Left renal pelvis (tissue), 4 donors: ENCODE measurements at places on chromosomes 5 and 9. TPM values are rescaled to one million over a fixed set of nuclear protein-coding genes. Genes with fewer than 3 reads are reported as not detected.

Gene GNAQ
- polyA plus RNA-seq: 75.1 TPM

Gene UBAC1
- 32.7 TPM for polyA plus RNA-seq

Gene RASEF
- 8.6 TPM for polyA plus RNA-seq

Gene ABCA1
- polyA plus RNA-seq: 9.2 TPM

Gene DRD1
- not detected for polyA plus RNA-seq

Gene FREM1
- polyA plus RNA-seq: 156 TPM

Gene LRRC70
- 5.3 TPM for polyA plus RNA-seq

Gene SLC36A2
- 0.20 TPM for polyA plus RNA-seq

Gene UNC13B
- polyA plus RNA-seq: 24.9 TPM

Gene IL13
- polyA plus RNA-seq: not detected

Gene SEMA6A
- polyA plus RNA-seq: 49.5 TPM

Gene TEX48
- not detected for polyA plus RNA-seq
